Left lung (tissue), 14 donors: ENCODE measurements at places on chromosomes 7 and 10.

DNA sequence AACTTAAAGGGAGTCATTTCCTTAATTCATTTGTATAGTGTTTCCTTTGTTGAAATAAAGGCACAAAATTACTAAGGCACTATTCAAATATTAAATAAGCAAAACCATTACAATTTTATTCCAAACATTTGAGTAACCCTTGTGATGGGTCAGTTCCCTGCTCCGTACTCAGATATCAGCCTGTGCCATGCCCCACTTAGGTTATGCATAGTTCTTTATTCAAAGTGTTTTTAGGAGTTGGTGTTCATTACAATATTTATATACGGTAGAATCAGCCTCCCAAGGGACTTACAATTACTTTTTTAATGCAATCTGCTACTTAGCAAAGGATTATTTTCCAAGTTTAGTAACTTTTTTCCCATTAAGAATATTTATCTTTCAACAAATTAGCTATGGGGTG, 119.3 kb upstream of the SEMA3D start:
- DNase-seq: no peak

DNA sequence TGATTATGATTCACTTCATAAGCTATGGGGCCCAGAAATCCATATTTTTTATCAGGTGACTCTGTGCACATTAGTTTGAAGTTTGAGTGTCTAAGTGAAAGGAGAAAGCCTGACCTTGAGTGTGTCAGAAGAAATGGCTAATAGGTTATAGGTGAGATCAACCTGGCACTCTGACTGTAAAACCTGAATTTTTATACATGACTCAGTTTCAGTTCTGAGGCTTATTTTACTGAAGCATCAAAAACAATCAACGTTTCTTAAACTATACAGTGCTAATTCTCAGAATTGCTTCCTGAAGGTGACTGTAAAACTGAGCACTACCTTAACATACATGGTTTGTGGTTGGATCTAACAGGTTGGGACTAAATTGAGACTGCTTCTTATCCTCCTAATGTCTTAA, 159.4 kb upstream of the AHR start:
- no peak for DNase-seq

GRCh38 chr10:114938856-114939193, 830 bp downstream of the TRUB1 start:
- no peak for DNase-seq

- DNase-seq: no peak
Observed at GRCh38 chr7:117068511-117069145, 115.3 kb downstream of the ST7 start.

DNA sequence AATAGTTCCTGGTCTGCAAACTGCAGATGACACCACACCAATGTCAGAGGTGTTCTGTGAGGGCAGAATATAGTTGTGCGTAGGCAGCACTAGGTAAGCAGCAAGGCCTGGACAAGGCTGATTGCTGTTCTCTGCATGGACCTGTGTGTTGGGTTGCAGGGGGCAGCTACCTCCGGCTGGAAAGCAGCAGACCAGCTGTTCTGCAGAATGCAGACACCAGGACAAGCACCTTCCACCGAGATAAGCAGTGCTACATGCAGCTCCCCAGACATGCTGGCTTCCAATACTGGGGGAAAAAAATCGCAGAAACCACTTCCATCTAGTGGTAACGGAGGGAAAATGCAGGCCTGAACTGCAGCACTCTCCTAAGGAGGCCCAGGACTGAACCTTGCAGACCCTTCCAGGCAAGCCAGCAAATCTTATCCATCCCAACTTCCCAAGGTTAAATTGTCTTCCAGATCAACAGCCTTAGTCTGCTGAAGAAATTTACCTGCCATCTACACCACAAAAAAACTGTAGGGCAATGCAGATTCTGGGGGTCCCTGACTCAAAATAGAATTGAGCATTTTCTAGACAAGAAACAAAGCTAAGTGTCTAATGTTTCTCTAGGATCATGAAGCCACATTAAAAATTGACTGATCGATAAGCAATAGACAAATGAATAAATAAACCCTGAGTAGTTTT, 50.5 kb upstream of the COBL start:
- DNase-seq: peak; percentile 44

DNA sequence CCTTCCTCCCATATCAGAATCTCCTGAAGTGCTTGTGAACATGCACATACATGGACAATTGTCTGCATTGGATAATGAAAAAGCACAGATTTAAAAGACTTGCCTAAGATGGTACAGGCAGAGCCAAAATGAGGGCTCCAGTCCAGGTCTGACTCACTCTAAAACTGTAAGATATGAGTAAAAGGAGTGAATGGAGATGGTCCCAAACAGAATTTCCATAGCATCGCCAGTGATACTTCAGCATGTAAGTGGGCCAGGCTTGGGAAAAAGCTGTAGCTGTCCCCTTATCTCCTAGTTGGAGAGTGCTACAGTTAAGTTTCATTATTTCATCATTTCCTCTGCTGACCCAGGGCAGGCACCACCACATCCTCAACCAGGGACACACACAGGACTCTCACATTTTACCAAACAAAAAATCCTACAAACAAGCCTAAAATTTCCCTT, 26.4 kb upstream of the IL6 start:
- no peak for DNase-seq

DNA sequence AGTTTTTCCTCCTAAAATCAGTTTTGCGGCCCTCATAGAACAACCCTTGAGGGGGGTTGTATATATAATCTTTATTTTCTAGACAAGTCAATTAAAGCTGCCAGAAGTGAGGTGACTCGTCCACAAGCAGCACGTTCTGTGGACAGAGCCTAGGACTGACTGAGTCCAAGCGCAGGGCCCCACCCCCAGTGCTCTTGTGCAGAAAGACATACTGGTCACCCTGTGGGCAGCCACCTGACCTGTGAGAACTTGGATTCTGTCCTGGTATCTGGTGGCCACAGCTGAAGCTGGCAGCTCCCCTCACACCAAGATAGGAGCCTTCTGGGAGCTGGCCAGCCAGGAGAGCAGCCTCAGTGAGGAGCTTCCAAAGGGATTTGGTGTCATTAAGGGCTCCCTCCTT, 89.3 kb downstream of the GRK5 start:
- no peak for DNase-seq

GRCh38 chr7:158106272-158106671, 481.4 kb downstream of the PTPRN2 start:
- DNase-seq: no peak
